ENCODE measurements at places on chromosomes 16 and 17.

GRCh38 chr17:18106211-18106610 lies 2.3 kb upstream of the MYO15A start:
- no peak for DNase-seq

DNA sequence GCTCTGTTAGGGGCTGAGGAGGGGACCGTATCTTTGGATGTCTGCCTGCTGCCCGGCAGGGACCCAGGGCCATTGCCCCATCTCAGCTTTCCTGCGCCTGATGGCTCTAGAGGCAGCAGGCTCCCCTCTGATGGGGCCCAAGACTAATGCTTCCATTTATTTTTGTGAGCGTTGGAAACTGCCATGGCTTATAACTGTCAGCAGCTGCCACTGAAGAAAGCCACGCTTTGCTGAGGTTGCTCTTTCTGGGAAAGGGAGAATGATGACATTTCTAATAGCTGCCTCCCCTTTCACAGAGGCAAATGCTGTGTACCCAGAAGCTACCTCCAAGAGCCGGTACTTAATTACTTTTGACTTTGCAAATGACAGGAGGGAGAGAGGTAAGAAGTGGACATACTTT lies 103.8 kb downstream of the HAPSTR1 start:
- DNase-seq, result no peak

GRCh38 chr16:48542966-48543365 lies 67.0 kb downstream of the N4BP1 start:
- DNase-seq, result no peak

DNA sequence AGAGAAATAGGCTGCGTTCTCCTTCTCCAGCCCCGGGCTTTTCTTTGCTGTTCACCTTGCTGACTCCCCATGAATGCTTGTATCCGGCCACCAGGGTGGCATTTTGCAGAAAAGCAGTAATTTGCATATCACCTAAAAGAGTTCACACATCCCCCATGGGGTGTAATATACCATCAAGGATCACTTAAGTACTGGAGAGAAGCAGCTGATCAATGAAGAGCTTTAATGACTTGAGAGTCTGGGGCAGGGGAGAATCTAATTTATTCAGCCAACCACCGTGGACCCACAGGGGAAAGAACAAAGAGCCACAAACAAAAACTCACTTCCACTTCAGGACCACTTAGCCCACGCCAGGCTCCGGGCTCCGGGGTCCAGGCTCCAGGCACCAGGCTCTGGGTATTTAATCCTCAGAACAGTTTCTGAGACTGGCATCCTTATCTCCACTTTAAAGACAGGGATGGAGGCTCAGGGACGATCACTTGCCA lies 33.9 kb upstream of the SEC14L1 start:
- DNase-seq, result no peak

DNA sequence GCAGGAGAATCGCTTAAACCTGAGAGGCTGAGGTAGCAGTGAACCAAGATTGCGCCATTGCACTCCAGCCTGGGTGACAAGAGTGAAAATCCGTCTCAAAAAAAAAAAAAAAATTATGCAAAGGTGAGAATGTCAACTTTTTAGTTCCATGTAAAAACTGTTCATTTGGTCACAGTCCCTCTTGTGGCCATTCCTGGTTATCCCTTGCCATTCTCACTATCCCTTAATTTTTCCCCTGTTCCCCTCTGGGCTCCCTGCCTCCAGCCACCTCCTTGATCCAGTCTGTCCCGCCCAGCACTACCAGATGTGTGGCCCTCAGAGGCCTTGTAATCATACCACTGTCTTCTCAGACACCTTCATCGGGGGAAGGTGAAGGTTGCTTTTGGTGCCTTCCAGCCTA lies 23.4 kb downstream of the DCAF7 start:
- DNase-seq, result no peak

GRCh38 chr16:86818671-86819532 lies 240.6 kb downstream of the FOXL1 start:
- DNase-seq, result no peak

GRCh38 chr17:80755650-80756405 lies 211.2 kb downstream of the RPTOR start:
- DNase-seq, result no peak

DNA sequence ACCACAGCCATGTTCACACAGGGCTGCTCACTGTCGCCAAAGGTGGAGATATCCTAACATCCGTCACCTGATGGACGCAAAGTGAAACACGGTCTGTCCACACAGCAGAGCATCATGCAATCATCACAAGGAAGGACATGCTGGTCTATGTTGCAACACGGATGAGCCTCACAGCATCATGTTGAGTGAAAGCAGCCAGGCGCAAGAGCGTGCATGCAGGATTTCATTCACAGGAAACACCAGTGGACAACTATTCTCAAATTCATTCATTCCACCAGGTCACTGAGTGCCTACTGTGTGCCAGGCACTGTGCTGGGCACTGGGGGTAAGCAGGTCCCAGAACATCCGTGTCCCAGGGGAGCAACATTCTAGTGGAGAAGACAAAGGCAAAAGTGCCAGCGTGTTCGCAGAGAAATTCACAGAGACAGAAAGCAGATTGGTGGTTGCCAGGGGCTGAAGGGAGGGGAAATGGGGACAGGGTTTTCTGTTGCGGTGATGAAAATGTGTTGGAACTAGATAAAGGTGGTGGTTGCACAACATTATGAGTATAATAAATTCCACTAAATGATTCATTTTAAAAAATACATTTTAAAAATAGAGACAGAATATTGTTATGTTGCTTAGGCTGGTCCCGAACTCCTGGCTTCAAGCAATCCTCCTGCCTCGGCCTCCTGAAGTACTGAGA lies 22.7 kb upstream of the KCNJ12 start:
- DNase-seq, result no peak

DNA sequence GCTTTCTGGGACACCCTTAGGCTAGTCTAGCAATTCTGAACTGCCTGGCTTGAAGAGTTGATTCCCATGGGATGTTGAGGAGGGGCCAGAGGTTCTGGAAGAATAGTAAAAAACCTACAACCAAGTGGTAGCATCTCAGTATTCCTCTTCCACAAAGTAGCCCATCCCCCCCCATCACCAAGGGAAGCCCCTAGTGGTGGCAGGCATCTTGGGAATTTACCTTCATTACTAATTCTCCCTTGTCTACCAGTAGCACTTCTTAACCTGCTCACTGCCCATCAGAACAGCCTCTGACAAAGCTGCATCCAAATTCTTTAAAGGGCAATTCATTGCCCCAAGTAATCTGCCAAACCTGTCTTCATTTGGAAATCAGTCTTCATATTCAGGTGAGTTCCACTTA lies 12.8 kb upstream of the RAB11FIP4 start:
- DNase-seq, result no peak

- no peak for DNase-seq
These were observed 1.3 kb downstream of the USP36 start for GRCh38 chr17:78839235-78839761.

DNA sequence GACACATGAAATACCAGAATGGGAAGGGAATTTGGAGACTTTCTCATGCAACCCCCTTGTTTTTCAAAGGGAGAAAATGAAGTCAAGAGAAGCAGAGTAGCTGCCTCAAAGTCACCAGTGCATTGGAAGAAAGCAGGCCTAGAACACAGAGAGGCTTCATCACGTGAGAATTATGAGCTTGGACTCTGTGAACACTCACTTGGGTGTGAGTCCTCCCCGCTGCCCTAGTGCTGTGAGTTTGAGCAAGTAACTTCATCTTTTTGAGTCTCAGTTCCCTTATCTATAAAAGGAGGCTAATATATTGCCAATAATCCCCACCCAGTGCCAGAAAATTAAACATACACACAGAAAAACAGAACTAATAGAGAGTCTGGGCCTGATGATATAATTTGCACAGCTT lies 315.8 kb downstream of the XYLT1 start:
- DNase-seq, result no peak

- DNase-seq, result no peak
These were observed 71.5 kb downstream of the RGS9 start for GRCh38 chr17:65208717-65209116.

DNA sequence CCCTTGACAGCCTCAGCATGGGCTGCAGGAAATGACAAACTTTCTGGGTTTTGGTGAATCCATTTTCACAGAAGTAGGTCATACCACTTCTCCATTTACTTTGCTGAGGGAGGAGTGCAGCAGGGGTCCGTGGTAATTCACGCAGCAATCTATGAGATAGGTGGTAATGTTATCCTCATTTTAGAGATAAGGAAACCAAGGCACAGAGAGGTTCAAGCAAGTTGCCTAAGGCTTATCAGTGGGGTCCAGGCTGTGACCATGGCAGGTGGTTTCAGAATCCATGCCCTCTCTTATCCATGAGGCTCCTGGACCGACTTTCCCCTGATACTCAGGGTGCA lies 12.6 kb downstream of the TBX4 start:
- no peak for DNase-seq

DNA sequence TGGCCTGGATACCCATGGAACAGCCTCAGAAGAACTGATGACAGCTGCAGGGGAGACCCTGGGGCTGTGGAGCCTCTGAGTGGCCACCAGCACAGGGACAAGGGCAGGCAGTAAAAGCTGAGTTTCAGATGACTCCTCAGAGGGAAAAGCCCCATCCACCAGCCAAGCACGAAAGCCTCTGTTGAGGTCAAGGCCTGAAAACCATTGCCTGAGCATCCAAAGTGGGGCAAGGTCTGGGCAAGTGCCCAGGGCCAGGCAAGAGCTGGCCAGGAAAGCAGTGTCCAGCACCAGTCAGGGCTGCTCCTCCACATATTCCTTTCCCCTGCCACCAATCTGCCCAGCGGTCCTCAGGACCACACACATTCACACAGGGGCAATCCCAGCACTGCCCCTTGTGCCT lies 16.4 kb downstream of the ATP6V0D1 start:
- no peak for DNase-seq

DNA sequence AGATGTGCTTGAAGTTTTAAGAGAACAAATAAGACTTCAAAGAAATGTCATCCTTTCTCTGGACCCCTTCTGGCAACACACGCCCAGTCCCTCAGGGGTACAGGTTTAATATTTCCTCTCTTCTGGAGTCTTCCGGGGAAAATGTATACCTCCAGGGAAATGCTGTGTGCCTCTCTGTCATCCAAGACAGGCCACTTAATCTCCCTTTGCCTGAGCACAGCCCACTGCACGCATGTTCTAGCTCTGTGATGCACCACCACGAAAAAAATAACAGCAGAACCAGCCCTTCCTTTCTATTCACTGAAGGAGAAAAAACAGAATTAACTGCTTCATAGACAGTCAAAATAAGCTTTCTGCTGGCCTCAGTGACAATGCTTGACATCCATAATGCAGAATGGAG lies 140.1 kb downstream of the RBFOX3 start:
- DNase-seq, result no peak

DNA sequence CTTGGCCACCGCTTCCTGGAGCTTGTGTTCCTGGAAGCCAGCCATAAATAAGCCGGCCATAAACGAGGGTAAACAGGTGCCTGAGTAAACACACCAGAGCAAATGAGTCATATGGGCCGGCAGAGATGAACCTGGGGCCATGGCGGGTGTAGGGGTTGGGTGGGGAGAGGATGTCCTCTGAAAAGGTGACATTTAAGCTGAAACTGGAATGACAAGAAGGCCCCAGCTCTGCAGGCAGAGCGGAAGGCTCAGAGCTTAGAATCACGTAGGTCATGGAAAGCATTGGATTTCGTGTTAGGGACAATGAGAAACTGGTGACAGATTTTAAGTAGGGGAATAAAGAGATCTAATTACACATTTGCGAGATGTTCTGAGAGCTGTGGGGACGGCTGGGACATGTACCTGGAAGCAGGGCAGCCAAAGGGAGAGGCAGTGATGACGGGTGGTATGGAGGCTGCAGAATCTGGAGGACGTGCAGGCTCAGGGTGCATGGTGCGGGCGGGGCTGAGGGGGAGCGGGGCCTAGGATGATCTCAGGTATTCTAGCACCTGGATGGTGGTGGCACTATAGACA lies 8.1 kb upstream of the DNASE1 start:
- no peak for DNase-seq

DNA sequence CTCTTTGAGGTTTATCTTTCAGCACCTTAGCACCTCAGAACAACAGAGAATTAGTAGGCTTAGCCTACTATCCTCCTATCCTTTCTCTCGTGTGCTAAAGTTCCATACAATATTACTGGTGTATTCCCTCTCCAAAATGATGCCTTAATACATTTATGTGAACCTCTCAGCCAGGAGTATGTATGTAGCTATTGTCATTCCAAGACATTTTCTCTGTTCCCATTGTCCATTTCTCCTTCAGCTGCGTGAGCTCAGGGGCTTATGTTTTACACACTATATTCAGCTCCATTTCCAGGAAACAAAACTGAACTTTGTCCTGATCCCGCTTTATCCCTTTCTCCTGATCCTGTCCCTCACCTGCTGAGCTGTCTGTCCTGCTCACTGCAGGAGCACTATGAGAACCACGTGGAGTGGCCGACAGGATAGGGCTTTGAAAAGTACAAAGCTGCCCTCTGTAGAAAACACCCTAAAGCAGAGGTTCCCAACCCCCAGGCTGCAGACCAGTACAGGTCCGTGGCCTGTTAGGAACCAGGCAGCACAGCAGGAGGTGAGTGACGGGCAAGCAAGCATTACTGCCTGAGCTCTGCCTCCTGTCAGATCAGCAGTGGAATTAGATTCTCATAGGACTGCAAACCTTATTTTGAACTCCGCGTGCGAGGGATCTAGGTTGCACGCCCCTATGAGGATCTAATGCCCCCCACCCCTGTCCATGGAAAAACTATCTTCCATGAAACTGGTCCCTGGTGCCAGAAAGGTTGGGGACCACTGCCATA lies 55.7 kb downstream of the CENPV start:
- no peak for DNase-seq

DNA sequence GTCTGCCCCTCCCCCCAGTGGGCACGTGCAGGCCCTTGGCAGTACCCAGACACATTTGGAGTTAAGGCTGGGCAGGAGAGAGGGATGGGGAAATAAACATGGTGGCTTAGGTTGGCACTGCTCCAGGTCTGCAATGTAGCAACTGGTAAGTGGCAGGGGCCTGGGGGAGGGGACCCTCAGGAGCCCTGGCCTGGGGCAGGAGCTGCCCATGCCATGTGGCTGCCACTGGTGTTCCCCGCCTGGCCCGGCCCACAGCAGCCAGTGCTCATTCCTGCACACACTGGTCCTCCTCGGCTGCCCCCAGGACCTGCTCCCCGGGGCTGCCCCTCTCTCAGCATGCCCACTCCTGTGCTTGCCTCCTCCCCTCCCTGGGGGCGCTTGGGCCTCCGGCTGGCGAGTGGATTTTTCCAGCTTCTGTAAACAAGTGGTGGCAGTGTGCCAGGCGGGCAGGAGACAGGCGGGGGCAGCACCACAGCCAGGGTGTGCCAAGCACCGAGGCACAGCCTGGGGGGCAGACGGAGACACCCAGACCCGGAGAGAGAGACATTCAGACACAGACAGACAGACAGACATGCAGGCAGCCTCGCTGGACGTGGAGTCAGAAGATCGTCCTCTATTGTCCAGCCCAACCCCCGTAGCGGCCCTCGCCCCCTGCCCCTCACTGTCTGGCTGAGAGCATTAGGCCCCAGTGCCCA lies 9.4 kb downstream of the THRA start:
- DNase-seq, result no peak

GRCh38 chr17:78842881-78843565 lies 2.4 kb upstream of the USP36 start:
- peak; percentile 30 for DNase-seq
